ENCODE measurements at places on chromosomes 3 and 15.

GRCh38 chr3:56282341-56282740, 185.9 kb downstream of the ERC2 start:
- DNase-seq, result no peak

- DNase-seq, result no peak
These were observed 593 bp downstream of the TMOD2 start for GRCh38 chr15:51751697-51752683.

DNA sequence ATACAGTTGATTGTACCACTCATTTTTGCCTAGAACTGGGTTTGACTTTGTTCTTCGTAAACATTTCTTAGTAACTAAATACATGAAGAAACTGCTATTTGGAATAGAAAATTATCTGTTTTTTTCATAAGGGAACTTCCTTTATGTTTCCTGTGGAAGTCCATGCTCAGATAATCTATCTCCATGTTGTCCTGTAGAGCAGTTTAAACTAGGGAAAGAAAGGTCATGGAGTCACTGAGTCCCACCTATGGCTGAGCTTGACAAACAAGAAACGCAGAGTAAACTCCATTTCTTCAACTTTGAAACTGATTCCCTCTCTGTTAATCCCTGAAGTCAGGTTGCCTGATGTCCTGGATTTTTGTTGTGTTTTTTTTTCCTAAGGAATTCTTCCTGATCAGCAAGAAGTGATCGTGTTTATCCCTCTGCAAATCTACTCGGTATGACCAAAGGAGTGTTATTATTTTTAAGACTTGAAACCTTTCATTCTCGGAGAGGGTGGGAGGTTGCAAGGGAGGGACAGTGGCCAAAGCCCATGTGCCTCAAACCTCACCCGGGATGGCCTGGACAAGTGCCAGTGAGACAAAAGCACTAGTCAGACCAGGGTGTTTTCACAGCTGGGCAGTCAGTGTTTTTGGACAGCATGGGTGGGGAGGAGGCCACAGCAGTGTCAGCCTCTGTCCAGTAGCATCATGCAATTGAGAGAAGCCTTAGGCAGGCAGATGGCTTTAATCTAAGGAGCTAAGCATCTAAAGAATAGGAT, 129.8 kb upstream of the PHLDB2 start:
- no peak for DNase-seq

DNA sequence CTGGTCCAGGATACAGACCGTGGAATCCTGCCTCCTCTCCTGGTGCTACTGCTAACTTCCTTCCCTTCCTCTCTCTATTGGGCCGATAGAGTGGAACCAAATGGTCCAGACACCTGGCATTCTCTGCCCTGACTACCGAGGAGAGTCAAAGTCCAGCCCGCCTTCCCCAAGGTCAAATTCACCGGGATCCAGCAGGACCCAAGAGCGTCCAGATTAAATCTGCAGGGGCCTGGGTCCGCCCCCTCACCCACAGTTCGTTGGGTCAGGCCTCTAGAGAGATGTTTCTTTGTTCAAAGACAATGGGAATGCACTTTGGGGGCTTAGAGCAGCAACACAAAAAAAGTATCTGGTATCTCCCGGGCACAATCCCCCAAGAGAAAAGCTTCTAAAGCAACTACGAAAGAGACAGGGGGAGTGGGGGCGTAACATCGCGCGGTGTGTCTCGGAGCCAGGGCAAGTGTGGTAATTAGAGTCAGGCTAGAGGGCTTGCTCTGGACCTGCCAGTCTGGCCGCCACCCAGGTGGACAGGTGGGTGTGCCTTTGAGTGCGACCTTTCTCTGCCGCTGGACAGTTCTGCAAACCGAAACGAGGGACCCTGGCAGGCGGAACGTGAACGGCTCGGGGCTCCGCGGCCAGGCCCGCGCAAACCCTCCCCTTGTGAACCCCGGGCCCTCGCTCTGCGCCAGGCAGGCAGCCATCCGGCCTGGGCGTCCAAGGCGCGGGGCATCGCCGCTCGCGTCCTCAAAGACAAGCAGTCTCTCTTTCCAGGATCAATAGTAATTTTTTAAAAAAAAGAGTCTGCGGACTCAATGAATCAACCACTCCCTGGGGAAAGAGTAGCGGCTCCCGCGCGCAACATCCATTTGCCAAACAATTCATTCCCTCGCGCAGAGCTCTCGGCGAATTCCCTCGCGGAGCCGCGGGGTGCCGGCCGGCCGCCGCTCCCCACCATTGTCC, 806 bp downstream of the KLHL25 start:
- DNase-seq, result no peak

- no peak for DNase-seq
These were observed 113.9 kb downstream of the OXNAD1 start for GRCh38 chr3:16378920-16379319.

All from hypothalamus (tissue), 51 donors.